ENCODE measurements at places on chromosomes 4 and X.
A peak's percentile ranks its signal among the peaks of the same experiment; 100 is the strongest.

DNA sequence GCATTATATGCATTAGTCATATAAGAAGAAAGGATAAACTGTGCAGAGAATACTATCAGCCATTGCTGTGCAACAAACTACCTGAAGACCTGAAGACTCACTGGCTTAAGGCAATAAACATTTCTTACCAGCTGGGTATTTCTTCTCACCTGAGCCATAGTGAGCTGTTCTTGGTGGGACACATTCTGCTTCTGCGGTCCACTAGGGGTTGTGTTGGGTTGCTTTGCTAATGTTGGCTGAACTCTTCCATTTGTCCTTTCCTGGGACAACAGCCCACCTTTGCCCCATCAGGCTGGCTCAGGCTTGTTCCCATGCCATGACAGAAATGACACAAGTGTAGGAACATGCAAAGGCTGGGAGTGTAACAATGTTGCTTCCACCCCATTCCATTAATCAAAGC is 388.6 kb downstream of the PCDH7 start:
- DNase-seq = no peak

DNA sequence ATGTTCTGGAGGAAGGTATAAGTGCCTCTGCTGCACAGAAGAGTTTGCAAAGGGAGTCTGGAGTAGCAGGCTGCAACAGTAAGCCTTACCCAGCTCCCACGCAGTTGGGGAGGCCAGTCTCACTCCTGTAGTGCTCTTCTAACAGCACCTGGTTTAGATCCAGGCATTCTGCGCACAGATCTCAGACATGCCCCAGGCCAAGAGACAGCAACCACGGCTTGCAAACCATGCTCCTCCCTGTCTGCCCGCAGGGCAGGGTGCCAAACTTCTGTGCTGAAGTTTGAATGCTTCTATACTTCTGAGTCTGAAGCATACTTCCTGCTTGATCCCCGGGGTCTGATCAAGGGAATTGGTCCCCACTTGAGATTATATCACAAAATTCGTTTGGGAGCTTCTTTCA is 106.3 kb downstream of the LINC00632 start:
- DNase-seq = peak; percentile 10

- DNase-seq = no peak
Observed at GRCh38 chr4:141155586-141155985, 22.3 kb upstream of the RNF150 start.

DNA sequence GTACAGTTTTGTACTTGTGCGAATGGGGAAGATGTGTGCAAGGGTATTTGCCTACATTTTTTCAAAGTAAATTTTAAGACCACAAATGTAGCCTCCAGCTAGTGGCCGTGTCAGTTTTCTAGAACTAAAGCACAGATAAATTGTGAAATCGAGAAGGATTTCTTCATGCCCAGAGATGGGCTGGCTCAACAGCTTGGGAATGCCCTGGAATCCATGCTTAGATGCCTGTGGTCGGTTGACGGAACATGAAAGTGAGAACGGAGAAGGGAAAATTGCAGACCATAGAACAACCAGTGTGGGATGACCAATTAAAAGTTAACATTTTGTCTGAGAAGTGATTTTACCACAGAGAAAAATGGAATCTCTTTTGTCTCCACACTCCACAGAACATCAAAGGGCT is 73.2 kb upstream of the VCX2 start:
- no peak for DNase-seq

GRCh38 chrX:22577181-22577580 is 304.5 kb downstream of the CBLL2 start:
- no peak for DNase-seq

GRCh38 chrX:17032351-17032750 is 85.9 kb downstream of the REPS2 start:
- no peak for DNase-seq

- no peak for DNase-seq
Observed at GRCh38 chrX:105101378-105101777, 119.1 kb downstream of the TEX13A start.

DNA sequence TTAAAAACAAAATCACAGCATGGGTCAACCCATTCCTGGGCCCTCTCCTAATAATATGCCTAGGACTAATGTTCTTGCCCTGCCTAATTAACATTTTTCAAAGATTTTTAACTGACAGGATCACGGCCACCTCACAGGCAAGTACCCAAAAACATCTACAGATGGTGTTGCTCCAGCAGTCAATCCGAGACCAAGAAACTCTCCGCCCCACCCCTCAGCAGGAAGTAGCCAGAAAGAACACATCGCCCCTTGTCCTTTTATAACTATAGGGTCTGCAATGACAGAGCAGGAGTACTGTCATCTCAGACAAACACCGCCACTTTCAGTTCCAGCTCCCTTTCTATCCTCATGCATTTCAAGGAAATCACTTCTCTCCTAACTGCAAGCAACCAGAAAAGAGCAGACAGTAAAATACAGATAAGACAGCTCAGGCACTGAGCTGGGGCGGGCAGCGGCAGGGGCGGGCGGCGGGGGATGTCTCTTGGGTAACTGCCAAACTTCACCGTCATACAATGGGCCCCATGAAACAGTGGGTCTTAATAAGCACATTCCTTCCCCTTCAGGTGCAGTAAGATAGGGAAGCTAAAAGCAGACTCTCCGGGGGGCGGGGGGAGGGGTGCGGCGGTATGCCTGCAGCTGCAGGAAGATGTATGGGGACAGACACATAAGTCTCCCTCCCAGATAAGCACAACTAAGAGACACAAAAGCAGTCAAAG is 67.4 kb downstream of the ZNF182 start:
- no peak for DNase-seq

GRCh38 chr4:151325111-151325948 is at the start of gene SH3D19:
SH3D19 (minus strand) TSS chr4:151325605; CDS start chr4:151325352, 253 bp downstream.
- DNase-seq = no peak

- DNase-seq = no peak
Observed at GRCh38 chr4:1032861-1033260, 21.4 kb downstream of the FGFRL1 start.

- DNase-seq = no peak
Observed at GRCh38 chrX:118337687-118338086, 8.2 kb upstream of the WDR44 start.

DNA sequence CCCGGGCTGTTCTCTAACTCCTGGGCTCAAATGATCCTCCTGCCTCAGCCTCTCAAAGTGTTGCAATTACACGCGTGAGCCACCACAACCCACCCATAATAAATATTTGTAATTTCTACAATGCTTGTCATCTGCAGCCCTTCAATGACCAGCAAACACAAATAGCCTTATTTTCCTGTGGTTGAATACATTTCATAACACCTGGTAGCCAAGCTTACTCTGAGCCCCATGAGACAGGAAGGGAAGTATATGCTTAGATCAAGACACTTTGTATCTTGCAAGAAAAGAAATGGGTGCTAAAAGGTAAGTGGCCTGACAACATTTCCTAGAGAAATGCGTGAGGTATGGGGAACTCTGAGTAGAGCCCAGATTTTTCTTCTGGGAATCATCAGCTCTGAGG is 56.9 kb upstream of the PDGFRA start:
- DNase-seq = no peak

DNA sequence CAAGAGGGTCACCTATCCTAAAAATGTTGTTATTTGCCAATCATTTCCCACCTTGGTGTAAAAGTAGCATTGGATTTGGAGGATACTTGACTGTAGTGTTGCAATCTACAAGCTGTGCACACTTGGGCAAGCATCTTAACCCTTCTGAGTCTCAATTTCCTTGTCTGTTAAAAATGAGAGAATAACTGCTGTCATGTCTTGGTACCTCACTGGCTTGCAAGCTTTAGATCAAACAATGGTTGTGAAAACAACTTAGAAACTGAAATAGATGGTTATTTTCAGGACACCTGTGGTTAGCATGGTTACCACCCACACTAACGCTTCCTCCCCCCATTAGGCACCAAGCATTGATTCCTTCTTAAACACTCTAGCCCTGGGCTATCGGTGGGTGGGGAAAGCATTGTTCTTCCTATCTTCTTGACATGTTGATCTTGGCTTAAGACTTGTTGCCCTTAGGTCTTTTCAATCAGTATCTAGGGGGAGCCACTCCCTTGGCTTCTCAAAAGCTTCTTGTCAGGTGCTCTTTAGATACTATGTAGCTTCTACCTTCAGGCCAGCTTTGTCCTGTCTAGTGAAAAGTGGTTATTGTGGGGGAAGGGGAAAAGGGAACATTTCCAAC is 10.6 kb upstream of the AMOT start:
- DNase-seq = no peak

GRCh38 chr4:1367230-1367935 is 20.4 kb downstream of the UVSSA start:
- no peak for DNase-seq

DNA sequence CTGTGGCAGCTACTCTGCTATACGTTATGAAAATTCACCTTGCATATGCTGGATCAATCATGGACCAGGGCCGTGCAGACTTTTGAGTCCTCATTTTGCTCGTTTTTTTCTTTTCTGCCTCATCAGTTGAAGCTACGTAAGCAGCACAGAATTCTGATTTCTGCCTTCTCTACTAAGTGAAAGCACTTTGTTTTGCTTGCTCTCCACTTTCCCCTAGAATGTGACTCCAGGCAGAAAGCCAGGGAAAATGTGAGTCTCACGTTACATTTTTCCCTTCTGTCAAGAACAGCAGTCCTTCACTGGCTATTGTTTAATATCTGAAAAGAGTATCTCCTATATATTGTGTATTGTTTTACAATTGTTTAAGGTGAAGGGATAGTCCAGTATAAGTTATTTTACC is 1840.1 kb downstream of the PCDH7 start:
- DNase-seq = no peak

DNA sequence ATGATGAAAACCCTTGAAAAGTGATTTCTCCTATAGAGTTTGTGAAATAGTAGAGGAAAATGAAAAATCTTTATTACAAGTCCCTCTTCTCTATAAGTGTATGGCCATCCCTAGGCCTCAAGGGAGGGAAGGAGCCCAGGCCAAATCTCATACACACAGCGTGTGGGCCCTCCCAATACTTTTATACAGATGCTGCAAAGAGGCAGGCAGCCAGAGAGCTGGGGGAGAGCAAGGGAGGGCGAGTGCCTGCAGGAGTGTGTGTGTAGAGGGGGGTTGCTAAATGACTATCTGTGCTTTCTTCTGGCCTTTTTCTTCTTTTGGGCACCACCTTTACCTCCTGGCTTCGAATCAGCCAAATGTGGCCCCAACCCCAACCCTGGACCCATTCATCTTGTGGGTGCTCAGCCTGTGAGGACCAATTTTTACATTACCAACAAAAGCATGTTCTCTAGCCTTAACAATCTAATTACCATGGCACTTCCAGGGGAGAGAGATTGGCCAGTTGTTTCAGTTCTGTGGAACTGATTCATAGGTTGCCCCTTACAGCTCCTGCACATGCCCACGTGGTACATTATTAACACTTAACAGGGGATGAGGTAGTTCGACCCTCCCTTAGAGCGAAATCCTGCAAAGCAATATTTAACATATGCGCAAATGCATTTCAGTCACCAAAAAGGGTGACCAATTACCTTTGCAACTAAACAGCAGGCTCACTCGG is 2.0 kb downstream of the GPC3 start:
- DNase-seq = no peak

GRCh38 chrX:108641589-108642272 is 94.6 kb downstream of the IRS4 start:
- DNase-seq = no peak

DNA sequence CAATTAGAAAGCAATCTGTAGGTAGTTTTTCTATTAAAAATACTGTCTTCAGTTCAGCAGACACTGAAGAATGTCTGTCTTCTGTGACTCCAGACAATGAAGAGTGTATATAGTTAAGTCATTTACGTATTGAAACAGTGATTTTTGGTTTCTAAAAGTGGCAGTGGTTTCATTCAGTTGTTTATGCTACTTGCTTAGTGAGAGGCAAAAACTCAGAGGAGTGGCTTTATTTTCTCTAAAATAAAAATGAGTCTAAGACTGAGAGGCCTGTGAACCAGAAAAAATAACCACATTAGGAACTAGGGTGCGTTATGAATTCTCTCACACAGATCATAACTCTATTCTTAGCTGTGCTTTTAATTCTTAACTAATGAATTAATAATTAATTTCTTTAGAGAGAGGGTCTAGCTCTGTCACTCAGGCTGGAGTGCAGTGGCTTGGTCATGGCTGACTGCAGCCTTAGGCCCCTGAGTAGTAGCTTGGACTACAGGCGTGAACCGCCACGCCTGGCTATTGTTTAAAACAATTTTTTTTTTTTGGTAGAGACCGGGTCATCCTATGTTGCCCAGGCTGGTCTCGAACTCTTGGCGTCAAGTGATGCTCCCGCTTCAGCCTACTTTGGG is 31.4 kb downstream of the FREM3 start:
- no peak for DNase-seq

GRCh38 chr4:16669036-16669435 is 229.4 kb downstream of the LDB2 start:
- no peak for DNase-seq

- no peak for DNase-seq
Observed at GRCh38 chr4:114599231-114599902, 760 bp downstream of the UGT8 start.

- DNase-seq = peak; percentile 61
Observed at GRCh38 chrX:65677954-65678469, 10.6 kb downstream of the MSN start.

DNA sequence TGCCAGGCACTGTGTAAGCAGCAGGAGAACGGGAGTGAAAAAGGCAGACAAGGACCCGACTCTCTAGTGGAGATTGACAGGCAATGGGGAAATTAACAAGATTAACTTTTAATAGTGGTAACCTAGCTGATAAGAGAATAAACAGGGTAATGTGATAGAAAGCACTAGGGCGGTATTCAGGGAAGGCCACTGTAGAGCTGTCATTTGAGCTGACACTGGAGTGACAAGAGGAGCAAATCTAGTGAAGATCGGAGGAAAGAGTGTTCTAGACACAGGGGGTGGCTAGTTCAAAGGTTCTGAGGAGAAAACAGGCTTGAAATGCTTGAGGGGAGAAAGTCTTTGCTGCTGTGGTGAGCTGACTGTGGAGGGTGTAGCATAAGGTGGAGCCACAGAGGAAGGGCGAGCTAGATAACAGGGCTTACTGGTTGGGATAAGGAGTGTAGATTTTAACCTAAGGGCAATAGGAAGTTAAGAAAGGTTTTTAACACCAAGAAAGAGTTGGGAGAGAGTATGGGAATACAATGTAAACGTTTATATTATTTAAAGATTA is 122.8 kb downstream of the SLC10A7 start:
- DNase-seq = no peak

GRCh38 chrX:24190500-24191156 is 41.1 kb downstream of the ZFX start:
- DNase-seq = peak; percentile 5

DNA sequence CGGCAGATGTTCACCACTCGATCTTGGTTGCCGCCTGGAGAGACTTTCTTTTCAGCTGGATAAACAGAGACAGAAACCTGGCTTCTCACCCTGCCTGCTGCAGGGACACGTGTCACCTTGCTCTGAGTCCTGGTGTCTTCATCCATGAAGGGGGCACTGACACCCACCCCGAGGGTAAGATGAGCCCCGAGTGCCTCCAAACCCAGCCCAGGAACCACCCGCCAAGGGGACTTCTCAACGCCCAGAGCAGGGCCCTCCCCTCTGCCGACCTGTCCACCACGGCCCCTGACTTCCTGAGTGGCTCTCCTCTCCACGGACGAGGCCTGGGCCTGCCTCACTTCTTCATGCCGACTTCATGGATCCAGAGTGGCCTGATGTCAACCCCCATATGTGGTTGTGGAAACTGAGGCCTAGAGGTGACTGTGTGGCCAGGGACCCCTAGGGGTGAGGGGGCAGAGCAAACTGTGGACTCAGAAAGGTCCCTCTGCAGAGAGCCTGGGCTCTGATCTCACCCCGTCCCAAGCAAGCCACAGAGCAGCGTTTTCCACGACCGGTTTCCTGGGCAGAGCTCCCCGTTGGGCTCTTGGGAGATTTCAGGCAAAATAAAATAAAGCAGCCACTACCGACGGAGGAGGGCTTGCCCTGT is 5.1 kb downstream of the ADRA2C start:
- no peak for DNase-seq
